ENCODE measurements at places on chromosomes 13 and 19.

- no peak for DNase-seq
Measured at GRCh38 chr19:28999724-29000433, 213.1 kb downstream of the UQCRFS1 start.

DNA sequence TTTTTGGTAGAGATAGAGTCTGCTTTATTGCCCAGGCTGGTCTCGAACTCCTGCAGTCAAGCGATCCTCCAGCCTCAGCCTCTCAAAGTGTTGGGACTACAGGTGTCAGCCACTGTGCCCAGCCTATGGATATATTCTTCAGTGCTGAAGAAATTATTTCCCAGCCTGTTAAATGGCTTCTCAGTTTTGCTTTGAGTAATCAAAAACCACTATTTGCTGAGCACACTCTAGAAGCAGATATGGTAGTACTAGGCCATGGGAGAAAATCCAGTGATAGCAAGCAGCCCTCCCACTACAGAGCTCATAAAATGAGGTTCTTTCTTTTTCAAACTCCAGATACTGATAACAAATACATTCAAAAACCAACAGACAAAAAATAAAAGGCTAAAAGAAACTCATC lies 80.6 kb upstream of the CLDN10 start:
- DNase-seq, result no peak

GRCh38 chr13:59531571-59532091 lies 632.1 kb downstream of the DIAPH3 start:
- no peak for DNase-seq

- no peak for DNase-seq
Measured at GRCh38 chr13:41291246-41291645, 19.8 kb upstream of the NAA16 start.

DNA sequence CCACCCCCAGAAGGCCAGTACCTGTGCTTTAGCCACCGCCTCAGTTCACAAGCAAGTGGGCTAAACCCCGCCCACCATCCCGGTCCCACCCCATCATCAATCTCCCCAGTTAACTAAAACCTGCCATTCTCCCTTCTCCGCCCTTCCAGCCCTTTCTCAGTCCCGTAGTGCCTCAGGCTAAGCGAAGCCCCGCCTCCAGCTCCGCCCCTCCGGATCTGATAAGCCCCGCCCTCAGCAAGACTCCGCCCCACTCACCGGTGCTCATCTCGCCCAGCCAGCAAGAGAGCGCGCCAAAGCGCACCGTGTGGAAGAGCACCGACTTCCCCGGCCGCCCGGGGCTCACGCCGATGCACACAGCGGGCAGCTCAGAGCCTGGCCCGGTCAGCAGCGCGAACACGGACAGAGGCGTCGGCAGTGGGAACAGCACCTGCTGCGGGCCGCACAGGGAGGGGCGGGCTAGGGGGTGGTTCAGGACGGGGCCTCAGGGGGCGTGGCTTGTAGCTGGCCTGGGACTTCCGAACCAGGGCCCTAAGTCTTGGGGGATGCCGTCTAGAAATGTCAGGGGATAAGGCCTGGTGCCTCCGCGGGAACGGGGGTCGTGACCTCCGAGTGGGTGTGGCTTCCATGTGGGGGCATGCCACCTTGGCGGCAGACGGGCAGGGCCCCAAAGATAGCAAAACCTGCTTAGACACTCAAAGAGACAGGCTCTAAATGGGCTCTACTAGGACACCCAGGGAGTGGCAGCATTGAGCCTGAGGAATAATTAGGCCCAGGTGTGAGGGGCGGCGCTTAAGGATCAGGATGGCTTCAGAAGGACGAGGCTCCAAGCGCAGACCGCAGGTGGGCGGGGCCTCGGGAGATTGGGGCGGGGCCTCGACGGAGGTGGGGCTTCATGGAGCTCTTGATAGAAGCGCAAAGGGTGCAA lies 21.4 kb downstream of the MAP4K1 start:
- DNase-seq, result no peak

Measured in activated T-helper 1 cell treated with anti-CD3 and anti-CD28 coated beads, Interleukin-2, amount 50 U/mL, for 16 hours (primary cell).